ENCODE measurements at places on chromosomes 5 and 9. TPM values are rescaled to one million over a fixed set of nuclear protein-coding genes. Genes with fewer than 3 reads are reported as not detected.

The KIF4B gene
- not detected for total RNA-seq

The PCDHA3 gene
- 1.1 TPM for total RNA-seq

The BRINP1 gene
- 1.2 TPM for total RNA-seq

The NRARP gene
- 5.3 TPM for total RNA-seq

The FTMT gene
- total RNA-seq = not detected

The OTULINL gene
- 35.4 TPM for total RNA-seq

The IFNA21 gene
- total RNA-seq = not detected

The NDUFA8 gene
- 44.4 TPM for total RNA-seq

- DNase-seq = no peak
These were observed 47.0 kb downstream of the RAPGEF1 start for GRCh38 chr9:131692612-131693562.

DNA sequence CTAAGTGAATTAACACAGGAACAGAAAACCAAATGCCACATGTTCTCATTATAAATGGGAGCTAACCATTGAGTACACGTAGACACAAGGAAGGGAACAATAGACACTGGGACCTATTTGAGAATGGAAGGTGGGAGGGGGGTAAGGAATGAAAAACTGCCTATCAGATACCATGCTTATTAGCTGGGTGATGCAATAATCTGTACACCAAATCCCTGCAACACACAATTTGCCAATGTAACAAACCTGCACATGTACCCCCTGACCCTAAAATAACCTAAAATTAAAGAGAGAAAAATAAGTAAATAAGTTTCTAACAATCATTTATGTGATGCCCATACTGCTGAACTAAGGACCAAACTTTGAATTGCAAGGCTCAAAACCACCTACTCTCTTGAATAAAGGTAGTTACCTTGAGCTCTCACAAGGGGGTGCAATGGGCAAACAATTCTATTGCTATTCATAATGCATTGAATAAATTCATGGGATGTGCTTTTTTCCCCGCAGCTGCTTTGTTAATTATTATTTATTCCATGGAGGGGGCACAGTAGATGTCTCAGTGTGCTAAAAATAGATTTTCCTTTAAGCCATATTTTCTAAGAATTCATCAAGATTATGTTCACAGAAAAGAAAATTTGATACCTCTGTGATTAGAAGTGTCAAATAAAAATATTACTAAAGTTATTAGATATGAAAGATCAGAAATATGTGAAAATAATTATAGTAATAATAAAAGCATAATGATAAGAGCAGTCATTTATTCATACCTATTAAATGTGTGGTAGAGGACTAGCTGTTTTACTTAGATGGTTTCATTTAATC is 76.2 kb upstream of the PTPN3 start:
- peak; percentile 82 for DNase-seq

- DNase-seq = no peak
These were observed 51.2 kb downstream of the SIL1 start for GRCh38 chr5:139146809-139147482.

GRCh38 chr5:64958757-64959391 is 190.1 kb downstream of the CWC27 start:
- peak; percentile 28 for DNase-seq

DNA sequence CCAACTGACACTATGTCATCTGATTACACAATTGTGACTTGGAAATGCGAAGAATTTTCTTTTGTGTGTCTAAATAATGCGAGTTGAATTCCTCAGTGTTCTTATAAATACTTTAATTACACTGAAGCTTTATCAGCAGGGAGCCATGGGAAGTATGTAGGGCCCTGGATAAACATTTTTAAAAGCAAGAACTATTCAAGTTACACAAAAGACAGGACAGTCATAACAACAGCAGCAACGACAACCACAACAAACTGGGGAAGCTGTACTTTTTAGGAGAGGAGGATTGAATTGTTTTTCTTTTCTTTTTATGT is 250.3 kb upstream of the ZNF608 start:
- no peak for DNase-seq

- no peak for DNase-seq
These were observed 1.6 kb downstream of the HTR1A start for GRCh38 chr5:63960646-63961045.

- no peak for DNase-seq
These were observed 65.7 kb upstream of the IL6ST start for GRCh38 chr5:56060276-56061110.

- no peak for DNase-seq
These were observed 22.9 kb upstream of the SYK start for GRCh38 chr9:90778746-90779145.

GRCh38 chr5:6260846-6261245 is 117.5 kb downstream of the MED10 start:
- no peak for DNase-seq

- peak; percentile 58 for DNase-seq
These were observed 99.0 kb downstream of the GTF3C4 start for GRCh38 chr9:132768932-132769905.

- no peak for DNase-seq
These were observed 38.9 kb downstream of the LYRM7 start for GRCh38 chr5:131209506-131210150.

DNA sequence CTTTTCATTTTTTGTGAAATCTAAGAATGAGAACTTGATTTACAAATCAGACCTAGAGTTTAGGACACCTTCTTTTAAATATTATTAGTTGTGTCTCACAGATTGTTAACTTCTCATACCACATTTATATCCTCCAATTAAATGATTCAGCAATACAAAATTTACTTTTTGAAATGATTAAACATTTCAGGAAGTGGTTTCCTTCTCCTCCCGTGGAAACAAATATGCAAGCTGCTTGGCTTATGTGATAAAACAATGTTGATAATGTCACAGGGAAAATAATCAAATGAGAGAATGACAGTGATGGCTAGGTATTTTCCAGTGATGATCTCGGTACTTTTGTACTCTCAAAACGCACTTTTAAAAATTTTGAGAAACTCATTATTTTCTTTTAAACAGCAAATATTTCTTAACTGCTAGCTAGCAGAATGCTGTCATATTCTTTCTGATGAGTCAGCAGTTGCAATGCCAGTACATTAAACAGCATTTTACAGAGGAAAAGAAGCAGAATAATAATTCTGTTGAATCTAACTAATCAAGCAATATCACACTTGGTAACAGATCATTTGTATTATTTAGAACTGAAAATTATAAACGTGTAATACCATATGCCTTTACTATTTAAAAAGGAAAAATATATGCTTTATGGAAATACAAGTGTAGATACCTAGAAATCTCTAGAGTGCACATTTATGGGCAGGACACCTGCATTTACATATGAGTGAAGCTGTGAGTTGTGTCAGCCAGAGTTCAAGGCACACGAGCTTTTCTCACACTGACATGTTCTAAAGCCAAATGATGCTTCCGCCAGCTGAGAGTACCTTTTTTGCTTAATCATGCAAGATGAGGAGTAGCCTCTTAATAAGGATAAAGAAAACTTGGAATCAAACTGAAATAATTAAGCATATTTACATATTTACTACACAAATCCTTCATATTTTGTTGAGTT is 53.6 kb upstream of the CDH18 start:
- DNase-seq = no peak

- DNase-seq = no peak
These were observed 3.3 kb downstream of the GRIN1 start for GRCh38 chr9:137141976-137142936.

DNA sequence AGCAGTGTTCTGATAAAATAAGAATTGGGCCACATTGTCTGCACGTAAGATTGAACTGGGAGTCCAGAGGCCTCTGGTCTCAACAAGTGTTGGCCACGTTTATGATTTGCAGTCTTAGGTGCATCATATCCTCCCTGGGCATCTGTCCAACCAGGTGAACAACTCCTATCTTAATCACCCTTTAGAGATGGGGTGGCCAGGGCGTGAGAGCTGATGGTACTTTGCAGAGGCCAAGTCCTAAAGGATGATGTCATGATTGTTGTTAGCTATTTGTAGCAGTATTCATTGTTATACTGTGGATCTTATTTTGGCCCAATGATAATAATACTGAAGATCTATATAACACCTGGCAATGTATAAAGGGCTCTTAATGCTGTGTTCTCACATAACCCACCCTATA is 73.2 kb upstream of the RARS1 start:
- no peak for DNase-seq

- DNase-seq = peak; percentile 89
These were observed 31.4 kb downstream of the COL15A1 start for GRCh38 chr9:98974994-98975712.

DNA sequence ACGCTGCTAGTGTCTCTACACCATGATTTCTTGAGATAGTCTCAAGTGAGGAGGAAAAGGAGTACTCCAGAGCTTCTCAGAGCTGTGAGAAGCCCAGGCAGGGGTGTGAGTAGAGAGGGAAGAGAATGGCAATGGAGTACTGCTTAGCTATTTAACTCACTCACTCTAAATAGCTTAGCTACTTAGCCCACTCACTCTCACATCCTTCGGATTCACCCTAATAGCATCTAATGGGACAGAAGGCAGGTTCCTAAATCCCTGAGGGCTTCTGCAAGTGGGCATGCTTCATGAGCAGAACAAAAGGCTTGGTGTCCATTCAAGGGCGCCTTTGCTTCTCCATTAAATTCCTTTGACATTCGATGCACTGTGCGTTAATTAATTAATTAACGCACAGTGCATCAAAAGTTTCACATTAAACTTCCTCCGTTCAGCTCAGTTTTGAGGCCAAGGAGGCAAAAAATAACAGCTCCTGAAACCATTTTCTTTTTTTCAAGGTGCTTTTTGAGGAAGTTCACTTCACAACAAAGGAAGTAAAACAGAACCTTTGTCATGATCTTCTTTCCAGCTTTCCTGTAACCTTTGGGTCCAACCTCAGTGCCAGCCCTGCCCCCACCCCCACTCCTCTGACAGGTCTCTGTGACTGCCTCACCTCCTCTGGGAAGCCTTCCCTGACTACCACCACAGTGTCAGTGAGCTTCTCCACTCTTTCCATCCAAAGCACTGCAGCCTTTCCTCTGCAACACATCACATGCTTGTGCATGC is 294.0 kb downstream of the SEC61B start:
- DNase-seq = no peak

- peak; percentile 67 for DNase-seq
These were observed 26.2 kb upstream of the HSPA9 start for GRCh38 chr5:138601444-138601843.

GRCh38 chr5:79640571-79641055 is 28.4 kb downstream of the TENT2 start:
- DNase-seq = no peak

- no peak for DNase-seq
These were observed 15.2 kb downstream of the HRH2 start for GRCh38 chr5:175672976-175673648.

GRCh38 chr5:160324886-160325285 is 12.5 kb upstream of the CCNJL start:
- no peak for DNase-seq

DNA sequence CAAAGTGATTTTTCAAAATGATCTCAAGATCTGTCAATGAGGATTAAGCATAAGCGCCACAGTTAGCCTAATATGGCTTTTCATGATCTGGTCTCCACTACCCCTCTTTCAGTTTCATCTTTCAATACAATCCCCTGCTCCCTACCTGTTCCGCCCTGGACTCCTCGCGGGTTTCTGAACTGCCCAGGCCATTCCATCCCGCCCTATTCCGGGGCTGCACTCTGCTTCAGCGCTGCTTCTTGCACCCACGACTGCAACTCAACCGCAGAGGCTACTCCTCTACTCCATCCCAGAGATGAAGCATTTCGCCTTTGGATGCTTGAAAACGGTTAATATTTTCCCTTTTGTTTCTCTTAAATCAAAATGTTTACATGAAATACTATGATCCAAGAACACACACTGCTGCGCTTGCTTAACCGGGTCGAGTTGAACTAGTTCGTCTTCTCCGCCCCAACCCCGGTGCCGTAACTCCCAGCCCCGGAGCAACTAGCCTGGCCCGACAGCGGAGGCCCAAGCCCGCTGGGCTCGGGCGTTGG is 716 bp upstream of the OTULIN start:
- DNase-seq = peak; percentile 23

DNA sequence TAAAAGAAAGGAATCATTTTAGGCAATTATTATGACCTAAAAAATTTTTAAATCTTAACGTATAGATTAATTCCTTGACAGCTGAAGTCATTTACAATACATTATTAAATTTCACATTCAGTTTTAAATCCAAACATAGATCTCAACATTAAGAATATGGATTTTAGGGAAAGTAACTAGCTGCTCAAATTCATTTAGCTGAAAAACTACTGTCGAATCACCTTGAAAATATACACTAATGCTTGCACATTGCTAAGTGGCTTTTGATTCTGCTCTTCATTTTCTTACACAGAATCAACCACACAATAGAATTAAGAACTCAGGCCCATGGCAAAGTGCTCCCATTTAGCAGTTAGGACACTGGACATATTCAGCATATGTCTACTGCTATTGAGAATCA is 454.2 kb downstream of the RAB3C start:
- DNase-seq = no peak

GRCh38 chr5:1521671-1522600 is 1.8 kb downstream of the LPCAT1 start:
- DNase-seq = peak; percentile 54

GRCh38 chr9:38081356-38082108 is 12.5 kb upstream of the SHB start:
- DNase-seq = no peak

DNA sequence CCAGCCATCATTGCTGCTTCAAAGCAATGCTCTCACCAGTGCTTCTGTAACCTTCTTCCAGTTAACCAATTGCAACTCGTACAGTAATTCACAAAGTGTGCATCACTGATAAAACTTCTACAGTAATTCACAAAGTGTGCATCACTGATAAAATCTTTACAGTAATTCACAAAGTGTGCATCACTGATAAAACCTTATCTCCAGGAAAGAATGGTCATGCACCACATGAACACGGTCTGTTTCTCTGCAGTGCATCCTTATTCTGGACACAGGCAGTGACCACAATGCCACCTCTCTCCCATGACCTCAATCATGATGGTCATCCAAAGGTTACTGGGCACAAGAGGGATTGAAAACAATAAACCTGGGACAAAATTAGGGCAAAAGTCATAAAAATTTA is 153.6 kb downstream of the TSSK1B start:
- no peak for DNase-seq

GRCh38 chr9:91790917-91791316 is 159.1 kb downstream of the ROR2 start:
- no peak for DNase-seq

DNA sequence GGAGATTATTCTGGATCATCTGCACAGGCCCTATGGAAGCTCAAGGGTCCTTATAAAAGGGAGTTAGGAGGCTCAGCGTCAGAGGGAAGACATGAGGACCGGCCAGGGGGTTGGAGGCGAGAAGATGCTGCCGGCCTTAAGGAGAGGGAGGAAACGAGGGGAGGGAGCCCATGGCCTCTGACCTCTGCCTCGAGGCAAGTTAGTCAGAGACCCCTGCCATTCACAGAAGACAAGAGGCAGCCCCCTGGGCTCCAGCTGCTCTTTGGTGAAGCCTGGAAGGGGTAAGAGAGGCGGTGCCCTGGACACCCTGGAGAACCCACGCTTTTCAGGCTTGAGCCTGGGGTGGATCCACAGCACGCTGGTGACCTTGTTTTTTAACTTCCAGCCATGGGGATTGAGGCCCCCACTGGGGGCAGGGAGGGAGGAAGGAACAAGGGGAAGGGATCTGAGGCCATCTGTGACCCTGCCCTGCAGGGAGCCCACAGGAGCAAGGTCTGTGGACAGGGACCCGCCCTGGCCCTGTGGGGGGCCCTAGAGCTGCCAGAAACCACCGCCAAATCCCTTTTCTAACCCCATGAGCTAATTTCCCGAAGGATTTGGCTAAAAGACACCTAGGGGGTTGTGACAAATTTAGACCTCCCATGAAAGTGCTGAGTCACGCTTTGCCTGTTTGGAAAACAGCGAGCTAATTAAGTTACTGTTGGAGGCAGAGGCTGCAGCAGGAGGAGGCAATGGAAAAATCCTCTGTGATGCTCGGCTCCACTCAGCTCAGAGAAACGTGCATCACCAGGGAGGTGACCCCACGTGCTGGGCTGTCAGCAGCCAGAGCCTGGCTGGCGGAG is 49.7 kb downstream of the OLFM1 start:
- DNase-seq = no peak
